HFFc6 (cell line): ENCODE measurements at places on chromosomes 3 and 15. TPM values are rescaled to one million over a fixed set of nuclear protein-coding genes. Genes with fewer than 3 reads are reported as not detected.
A peak's percentile ranks its signal among the peaks of the same experiment; 100 is the strongest.

DNA sequence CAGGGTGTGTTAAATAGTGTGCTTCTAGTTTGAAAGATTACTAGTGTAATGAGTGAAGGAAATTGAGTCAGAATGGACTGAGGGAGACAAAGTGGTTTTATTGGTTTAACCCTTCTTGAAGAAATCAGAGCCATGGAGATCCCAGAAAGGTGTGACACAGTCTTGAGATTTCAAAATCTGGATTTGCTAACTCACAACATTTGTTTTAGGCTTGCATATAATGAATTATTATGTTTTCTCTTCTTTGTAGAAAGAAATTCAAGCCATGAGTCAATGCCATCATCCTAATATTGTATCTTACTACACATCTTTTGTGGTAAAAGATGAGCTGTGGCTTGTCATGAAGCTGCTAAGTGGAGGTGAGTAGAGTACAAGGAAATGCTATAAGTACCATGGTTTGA is 25.1 kb downstream of the OXSR1 start:
- no peak for DNase-seq

DNA sequence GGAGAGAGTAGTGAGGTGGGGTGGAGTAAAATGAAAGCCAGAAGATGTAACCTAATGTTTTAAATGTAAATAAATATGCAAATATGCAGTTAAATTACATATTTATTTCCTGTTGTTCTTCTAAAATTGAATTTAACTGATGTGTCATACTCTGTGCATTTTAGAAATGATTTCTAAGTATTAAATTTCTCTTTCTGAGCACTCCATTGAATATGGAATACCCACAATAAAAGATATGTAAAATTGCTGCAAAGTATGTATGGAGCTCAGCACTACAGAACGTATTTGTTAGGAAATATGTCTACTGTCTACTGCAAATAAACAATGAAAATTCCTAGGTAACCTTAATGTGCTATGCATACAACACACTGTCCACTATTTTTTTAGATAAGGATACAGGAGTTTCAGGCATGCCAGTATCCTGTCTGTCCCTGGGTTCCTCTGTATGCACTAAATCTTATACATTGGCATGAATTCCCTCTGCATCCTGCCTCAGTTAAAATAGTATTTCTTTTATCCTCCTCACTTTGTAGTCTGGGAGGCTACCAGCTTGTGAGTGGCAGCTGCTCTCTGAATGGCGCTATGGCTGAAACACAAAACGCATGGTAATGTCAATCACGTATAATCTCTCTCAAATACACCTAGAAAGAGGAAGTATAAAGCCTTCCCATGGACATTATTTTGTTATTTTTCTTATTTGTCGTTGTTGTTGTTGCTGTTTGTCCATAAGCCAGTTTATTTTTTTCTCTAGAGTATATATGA is 579.5 kb downstream of the PYDC2 start:
- DNase-seq = no peak

Gene TRAT1
- total RNA-seq = not detected in 3 replicates

GRCh38 chr3:195113536-195114425 is 157.2 kb downstream of the XXYLT1 start:
- DNase-seq = no peak

DNA sequence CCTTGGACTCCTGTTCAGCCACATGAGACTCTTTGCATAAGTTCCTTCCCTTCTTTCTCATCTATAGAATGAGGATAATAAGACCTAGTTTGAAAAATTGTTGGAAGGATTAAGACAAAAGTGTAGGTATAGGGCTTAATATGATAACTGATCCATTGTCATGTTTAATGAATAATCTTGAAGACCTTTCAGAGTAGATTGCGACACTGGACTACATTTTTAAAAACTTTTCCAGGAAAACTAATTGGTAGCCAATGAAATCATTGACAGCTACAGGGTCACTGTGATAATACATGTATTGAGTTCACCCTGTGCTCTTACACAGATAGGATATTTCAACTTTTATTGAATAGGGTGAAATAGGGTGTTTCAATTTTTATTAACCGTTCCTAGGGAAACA is 78.5 kb upstream of the FBN1 start:
- no peak for DNase-seq

Gene CPLX3
- not detected in 2 replicates for total RNA-seq

DNA sequence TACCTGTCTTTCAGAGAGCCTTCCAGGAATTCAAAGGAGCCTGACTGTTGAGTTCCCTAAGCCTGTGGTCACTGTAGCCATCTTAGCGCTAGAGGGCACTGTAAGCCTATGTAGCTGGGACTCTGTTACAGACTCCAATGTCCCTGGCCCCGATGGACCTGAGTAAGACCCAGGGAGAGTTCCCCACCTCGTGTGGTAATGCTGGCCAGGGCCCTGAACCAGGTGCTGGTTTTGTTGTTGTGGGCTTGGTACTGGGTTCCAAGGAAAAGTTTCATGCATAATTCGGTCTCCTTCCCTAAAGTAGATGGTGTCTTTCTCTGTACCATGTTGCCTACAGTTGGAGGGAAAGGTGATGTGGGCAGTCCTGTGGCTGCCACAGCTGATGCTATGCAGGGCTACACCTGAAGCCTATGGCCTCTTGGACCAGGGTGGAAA is 32.4 kb downstream of the CDAN1 start:
- peak; percentile 49 for DNase-seq

Gene ACVR2B
- 1.6 TPM in 2 replicates for total RNA-seq

- no peak for DNase-seq
Observed at GRCh38 chr3:190695225-190695624, 167.3 kb downstream of the GMNC start.

Gene GOLIM4
- total RNA-seq = 104 to 141 TPM (median 122 TPM) in 3 replicates

- DNase-seq = no peak
Observed at GRCh38 chr3:152396867-152397266, 128.1 kb downstream of the MBNL1 start.

DNA sequence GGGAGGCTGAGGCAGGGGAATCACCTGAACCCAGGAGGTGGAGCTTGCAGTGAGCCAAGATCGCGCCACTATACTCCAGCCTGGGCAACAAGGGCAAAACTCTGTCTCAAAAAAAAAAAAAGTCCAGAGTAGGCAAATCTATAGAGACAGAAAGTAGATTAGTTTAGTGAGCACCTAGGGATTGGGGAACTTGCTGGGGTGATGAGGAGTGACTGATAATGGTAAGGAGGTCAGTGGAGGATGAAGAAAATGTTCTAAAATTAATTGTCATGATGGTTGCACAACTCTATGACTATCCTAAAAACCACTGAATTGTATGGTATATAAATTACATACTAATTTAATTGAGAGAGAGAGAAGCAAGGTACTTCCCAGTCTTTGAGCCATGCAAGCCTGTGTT is 27.8 kb upstream of the LYZL4 start:
- DNase-seq = no peak

DNA sequence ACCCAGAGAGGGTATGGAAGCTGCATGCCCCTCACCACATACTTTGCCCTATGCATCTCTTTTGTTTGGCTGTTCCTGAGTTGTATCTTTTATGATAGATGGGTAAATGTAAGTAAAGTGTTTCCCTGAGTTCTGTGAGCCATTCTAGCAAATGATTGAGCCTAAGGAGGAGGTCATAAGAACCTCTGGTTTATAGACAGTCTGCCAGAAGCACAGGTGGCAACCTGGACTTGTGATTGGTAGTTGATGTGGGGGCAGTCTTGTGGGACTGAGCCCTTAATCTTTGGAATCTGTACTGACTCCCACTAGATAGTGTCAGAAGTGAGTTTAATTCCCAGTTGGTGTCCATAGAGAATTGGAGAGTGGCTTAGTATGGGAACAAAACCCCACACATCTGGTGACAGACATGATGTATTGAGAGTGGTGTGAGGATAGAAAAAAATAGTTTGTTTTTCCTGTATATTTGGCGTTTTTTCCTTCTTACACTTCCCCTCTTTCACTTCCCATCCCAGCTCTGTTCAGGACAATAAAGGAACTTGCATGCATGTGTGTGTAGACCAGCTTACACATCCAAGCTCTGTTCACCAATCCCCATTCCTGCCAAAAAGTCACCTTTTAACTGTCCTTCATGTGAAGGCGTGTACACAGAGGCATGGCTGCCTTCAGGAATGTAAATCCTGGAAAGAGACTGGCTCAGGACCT is 38.1 kb upstream of the SPPL2A start:
- DNase-seq = no peak

DNA sequence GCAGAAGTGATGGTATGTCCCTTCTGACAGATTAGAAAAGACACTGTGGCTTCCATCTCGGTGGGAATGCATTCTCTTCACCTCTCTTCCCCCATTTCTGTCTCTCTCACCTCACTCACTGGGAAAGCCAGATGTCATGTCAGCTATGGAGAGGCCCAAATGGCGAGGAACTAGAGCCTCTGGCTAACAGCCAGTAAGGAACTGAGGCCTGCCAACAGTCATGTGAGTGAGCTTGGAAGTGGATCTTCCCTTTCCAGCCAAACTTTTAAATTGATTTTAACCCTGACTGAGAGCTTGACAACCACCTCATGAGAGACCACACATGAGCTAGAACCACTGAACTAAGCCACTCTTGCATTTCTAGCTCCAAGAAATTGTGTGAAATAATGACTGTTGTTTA is 35.2 kb upstream of the CDAN1 start:
- DNase-seq = no peak

Gene CHRNA7
- not detected in 3 replicates for total RNA-seq

GRCh38 chr15:90059208-90059985 is 42.9 kb downstream of the IDH2 start:
- no peak for DNase-seq

DNA sequence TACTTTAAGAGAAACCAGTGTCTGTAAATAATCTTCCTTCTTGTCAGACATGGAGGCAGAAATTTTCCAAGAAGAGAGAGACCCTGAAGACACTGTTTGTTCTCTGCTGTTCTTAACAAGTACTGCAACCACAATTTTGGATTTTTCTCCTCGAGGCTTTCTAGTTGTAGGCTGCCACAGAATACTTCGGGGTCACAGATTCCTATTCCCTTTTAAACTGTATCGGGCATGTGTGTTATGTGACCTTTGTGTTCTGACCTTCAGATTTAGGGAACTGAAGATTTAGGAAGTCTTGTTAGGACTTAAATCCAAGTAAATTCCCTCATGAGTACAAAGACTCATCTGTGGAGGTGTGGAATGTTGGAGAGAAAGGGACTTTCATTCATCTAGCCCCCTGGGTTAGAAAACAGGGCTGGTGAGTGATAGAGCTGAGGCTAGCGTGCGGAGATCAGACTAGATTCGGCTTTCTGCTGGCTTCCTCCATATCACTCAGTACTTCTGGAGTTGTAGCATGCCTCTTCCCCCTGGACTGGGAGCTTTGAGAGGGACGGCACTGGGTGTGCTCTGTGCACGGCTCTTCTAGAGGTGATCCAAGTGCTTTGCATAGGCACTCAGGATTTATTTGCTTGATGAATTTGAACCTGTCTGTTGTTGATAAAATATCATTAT is 237.0 kb downstream of the LPP start:
- no peak for DNase-seq

DNA sequence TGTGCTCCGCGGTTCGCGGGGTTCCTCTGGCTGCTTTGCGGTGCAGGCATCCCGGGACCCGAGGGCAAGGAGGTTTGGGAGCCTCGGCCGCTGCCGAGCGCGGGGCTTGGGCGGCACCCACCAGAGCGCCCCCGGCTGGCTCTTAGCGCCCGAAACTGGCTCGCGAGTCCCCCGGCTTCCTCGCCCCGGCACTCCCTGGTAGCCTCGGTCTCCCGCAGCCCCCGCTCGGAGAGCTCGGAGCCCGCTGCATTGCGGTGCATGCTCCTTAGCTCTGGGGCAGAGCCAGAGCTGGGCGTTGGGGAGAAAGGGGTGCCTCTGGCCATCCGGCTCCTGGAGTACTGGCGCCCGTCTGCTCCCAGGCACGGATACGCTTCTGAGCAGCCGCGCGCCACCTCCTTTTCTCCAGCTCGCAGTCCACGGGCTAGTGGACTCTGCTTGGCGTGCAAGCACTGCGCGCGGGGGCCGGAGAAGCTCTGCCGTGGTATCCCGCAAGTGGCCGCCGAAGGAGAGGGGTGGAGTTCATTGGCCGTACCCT is 753 bp downstream of the EPHB1 start:
- DNase-seq = no peak

Gene CD47
- total RNA-seq = 67.1 to 93.7 TPM (median 81.6 TPM) in 3 replicates

GRCh38 chr15:71114066-71114680 is 1.1 kb upstream of the THSD4 start:
- DNase-seq = no peak
